Kasumi-1 (cell line): ENCODE measurements at places on chromosomes 6 and 20.

DNA sequence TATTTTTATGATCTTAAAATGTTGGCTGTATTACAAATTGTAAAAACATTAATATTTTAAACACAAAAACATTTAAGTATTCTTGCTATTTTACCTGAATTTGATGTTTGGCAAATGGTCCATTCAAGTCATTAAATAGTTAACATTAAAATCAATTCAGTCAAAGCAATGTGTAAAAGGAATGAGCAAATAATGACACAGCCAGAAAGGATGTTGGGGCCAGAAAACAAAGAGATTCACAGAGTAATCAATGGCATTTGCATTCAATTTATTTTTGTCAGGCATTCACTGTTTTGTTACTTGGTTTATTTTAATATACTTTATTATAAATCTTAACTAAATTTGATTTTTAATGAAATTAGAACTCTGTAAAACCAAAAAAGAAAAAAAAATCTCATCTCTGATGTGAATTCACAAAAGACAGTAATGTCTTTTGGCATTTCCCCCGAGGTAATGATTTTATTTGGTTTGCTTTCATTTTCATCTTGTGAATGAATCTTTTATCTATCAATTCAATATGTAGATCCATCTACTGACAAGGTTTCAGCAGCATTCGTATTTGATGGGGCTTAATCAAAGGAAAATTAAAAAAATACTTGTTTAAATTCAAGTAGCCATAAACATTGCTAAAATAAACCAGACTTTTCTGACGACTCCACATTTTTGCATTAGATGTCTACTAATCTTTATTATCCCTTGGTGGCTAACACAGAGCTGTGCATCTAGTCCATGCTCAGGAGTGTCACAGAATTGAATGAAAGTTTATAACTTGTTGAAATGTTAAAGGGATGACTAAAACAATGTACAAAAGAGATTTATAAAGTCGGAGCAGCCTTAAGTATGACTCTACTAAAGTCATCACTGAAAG is 866.7 kb upstream of the GJE1 start:
- DNase-seq, result no peak

- peak; percentile 11 for DNase-seq
Observed at GRCh38 chr6:7341989-7342742, 29.2 kb upstream of the SSR1 start.

DNA sequence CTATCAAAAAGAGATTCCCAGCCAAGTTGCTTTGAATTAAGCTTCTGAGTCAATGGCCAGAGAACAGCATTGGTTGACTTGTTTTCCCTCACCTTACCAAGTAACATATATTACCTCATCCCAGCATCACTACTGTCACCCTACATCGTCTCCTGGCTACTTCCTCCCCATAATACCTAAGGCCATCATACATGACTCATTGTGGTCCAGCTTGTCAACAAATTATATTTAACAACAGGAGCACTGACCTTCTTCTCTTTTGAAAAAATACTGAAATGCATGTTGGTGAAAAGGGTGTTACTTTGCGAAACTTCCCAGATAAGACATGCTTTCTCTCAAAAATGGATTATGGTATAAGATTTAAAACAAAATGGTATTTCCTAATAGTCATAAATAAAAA is 106.9 kb downstream of the TBX18 start:
- DNase-seq, result no peak

- no peak for DNase-seq
Observed at GRCh38 chr6:147099974-147100373, 104.2 kb upstream of the STXBP5 start.

DNA sequence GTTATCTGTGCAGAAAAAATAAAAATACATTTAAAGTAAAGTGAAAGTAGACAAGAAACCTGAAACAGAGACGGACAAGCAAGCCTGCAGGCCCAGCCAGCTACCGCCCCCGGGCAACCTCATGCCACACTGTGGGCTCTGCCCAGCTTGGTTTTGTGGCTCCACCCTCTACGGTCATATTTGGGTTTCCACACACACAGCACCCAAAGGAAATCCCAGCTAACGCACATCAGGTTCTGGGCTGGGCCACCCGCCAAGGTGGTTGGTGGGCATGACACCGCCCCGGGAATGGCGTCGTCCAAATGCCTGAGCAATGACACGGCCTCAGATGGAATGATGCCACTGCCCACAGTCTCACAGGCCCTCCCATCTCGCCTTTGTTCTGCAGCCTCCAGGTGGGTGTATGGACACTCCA is 22.9 kb downstream of the FAM110A start:
- no peak for DNase-seq

- no peak for DNase-seq
Observed at GRCh38 chr6:157143890-157144798, 179.2 kb downstream of the TMEM242 start.

GRCh38 chr20:55586610-55587009 is 418.7 kb downstream of the CBLN4 start:
- DNase-seq, result no peak

GRCh38 chr6:35967076-35967774 is 46.3 kb upstream of the SRPK1 start:
- DNase-seq, result no peak

GRCh38 chr6:107185391-107185970 is 70.2 kb upstream of the BEND3 start:
- DNase-seq, result no peak

- DNase-seq, result no peak
Observed at GRCh38 chr6:3364391-3364790, 92.5 kb downstream of the SLC22A23 start.

DNA sequence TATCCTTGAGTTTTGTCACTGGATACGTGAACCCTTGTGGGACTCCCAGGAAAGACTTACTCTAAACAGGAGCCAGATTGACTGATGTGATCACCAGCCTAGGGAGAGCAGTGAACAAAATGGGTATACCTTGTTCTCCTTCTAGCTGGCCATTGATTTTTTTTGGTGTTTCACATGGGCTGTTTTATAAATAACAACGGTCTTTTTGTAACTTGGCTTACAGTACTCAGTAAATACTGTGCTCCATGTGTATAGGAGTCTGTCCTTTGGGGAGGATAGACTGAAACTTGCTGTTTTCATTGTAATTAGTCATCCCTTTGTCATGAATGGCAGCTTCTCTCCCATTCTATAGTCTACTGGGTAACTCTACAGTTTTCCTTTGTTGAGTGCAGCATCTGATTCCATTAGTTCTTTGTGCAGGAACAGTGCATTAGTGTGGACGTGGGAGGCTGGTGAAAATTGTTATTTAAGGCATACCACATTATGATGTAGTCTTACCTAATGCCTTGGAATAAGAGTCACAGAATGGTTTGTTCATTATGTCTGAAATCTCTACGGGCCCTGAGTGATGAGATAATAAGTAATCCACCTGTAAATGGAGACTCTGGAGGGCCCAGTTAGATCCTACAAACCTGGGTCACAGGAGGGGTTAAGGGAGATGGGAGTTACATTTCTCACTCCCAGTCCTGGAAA is 89.5 kb downstream of the TIAM2 start:
- no peak for DNase-seq

- no peak for DNase-seq
Observed at GRCh38 chr6:170032706-170033309, 258.1 kb downstream of the DLL1 start.

DNA sequence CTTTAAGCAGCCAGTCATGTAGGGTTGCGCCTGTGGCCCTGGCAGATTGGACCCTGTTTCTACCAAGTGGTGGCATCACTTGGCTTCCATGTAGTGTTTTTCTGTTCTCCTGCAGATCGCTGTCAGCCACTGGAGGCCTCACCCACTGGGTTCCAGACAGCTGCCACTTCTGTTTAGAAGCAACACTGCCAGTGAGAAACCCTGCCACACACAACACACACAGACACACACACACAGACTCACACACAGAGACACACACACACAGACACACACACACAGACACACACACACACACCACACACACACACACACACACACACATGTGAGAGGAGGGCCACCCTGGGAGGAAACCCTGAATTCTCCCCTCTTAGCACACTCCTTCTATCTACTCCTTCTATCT is 51.8 kb downstream of the UTRN start:
- no peak for DNase-seq

DNA sequence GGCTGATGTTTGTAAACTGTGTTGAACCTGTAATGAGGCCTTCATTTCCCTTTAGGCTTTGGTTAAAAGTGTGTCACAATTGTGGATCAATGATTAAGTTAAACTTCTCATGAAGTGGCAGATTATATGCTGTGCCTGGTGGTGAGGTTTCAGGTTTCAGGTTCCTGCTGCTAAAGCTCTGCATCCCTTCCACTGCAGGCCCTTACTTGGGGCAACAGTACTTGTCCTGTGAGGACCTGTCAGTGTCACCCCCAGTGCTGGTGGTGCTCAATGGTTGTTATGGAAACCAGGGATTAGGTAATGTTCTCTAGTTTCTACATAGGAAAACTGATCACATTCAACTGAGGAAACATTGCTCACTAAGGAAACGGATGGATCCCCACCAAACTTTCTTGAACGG is 18.5 kb downstream of the RPP21 start:
- no peak for DNase-seq

DNA sequence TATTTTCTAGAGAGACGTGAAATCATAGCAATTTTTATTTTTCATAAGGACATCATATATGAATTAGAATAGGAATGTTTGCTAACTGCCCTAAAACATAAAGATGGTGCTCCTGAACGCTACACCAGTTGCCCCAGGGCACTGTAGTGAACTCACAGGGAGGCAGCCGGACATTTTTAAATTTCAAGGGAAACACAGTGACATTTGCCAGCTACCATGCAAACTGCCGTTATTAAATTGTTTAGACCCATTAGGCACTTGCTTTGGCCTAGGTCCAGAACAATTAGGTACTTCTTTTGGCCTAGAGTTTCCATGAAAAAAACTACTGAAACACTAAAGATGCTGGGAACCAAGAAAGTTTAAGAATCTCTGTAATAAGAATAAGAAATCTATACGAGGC is 24.9 kb upstream of the CFAP206 start:
- no peak for DNase-seq

DNA sequence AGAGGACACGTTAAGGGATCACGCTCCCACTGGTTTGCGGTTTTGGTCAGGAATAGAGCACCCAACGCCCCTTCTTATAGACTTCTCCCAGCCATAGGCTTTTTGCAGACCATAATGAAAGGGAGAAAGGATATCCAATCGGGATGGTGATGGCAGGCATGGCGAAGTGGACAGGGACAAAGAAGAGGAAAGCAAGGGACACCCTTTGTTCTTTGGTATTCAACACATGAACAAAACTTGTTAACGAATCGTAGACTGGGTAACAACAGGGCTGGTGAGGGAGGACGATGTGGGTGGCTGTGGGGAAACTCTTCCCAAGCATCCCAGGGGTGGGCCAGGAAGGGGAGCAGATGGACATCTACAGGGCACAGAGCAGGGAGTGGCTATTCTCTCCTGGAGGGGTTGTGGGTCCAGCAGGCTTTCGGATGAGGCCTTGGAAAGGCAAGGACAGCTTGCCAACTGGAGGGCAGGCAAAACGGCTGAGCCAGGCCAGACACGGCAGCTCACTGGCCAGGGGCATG is 1.4 kb upstream of the HSP90AB1 start:
- no peak for DNase-seq

- no peak for DNase-seq
Observed at GRCh38 chr6:18245642-18246041, 18.7 kb downstream of the DEK start.

DNA sequence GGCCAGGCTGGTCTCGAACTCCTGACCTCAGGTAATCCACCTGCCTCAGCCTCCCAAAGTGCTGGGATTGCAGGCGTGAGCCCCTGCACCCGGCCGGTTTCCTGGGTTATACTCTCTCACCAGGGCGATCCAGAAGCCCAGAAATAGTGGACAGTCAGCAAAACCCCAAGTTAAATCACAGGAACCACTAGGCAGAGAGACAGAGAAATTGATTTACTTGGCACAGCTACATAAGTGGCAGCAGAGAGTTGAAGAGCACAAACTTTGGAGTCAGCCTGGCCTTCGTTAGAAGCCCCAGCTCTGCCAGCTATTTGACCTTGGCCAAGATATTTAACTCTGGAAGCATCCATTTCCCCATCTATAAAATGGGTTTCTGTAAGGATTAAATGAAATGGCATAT is 32.7 kb downstream of the MTRES1 start:
- DNase-seq, result no peak

- DNase-seq, result peak; percentile 65
Observed at GRCh38 chr6:82251942-82252341, 4.4 kb upstream of the IBTK start.

GRCh38 chr20:57707320-57707719 is 2.5 kb downstream of the PMEPA1 start:
- no peak for DNase-seq

DNA sequence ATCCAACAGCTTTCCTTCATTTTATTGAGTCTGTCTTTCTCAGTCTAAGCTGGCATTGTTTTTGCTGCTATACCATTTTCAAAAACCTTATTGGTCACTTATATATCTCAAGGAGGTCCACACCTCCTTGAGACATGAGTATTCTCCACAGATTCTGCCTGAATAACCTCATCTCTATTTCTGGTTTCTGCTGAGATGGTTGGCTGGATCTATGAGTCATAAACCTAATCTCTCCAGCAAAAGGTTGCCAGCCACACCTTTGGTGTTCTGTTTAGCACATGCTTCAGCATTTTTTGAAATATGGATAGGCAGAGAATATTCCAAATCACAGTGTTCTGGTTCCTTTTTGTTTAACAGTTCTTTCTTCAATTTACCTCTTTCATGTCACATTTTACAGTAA is 40.8 kb upstream of the TMEM244 start:
- no peak for DNase-seq

DNA sequence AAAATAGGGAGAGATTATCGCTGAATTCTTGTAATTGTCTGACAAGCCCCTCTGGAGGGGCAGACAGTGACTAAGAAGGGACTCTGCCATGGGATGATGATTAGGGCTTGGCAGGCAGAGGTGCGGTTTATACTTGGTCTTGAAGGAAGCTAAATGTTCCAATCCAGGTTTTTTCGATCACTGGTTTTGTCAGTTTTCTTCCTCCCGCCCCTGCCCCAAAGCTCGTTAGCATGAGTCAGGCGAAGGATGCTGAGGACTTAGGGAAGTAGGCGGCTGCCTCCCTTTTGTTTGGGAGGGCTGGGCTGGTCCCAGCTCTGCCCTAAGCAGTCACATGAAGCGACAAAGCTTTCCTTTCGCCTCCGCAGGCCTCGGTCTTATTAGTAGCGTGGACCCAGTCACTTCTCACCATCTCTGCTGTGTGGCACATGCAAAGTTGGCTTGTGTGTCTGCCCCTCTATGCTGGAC is 314.2 kb downstream of the CDC5L start:
- no peak for DNase-seq

- peak; percentile 12 for DNase-seq
Observed at GRCh38 chr6:3195695-3196497, 31.6 kb downstream of the TUBB2B start.

GRCh38 chr20:3105256-3106137 is 21.0 kb upstream of the AVP start:
- DNase-seq, result no peak

- no peak for DNase-seq
Observed at GRCh38 chr6:103874575-103874974, 985.1 kb downstream of the HACE1 start.

GRCh38 chr20:62618611-62619529 is 23.4 kb upstream of the SLCO4A1 start:
- DNase-seq, result peak; percentile 47

GRCh38 chr6:37714836-37715420 is 17.2 kb upstream of the MDGA1 start:
- DNase-seq, result no peak

- no peak for DNase-seq
Observed at GRCh38 chr6:124560873-124561567, 401.2 kb upstream of the RNF217 start.
